ENCODE measurements at places on chromosomes 1 and 21.
A peak's percentile ranks its signal among the peaks of the same experiment; 100 is the strongest.

DNA sequence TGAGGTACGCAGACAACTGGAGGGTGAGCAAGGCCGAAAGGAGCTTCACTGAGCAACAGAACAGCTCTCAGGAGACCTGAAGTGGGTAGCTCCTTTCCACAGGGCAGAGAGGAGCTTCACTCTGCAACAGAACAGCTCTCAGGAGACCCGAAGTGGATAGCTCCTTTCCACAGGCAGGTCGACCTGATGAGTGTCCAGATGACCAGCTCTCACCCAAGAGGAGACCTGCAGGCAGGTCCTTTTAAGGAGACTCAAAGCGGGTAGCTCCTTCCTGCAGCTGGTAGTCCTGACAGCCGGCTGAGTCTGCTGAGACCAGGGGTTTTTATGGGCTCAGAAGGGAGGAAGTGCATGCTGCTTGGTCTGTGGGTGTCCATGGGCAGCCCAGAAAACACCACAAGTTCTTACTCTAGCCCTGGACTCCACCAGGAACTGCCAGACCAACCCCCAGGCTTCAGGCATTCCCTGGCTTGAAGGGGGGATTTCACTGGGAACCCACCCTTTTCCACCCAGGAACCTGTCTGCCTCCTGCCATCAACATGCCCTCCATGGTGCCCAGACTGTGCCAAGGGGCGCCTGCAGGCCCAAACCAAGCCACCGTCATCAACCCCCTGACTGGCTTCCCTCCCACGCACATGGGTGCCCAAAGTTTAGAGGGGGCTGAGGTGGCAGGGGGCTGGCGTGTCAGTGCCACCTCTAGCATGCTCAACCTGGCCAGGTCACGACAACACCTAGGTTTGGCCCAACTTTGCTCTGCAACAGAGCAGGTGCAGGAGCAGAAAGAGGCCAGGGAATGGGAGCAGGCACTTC lies 43.6 kb downstream of the ZBTB8OS start:
- DNase-seq, result no peak

GRCh38 chr1:87806379-87807094 lies 477.9 kb downstream of the LMO4 start:
- DNase-seq, result no peak

DNA sequence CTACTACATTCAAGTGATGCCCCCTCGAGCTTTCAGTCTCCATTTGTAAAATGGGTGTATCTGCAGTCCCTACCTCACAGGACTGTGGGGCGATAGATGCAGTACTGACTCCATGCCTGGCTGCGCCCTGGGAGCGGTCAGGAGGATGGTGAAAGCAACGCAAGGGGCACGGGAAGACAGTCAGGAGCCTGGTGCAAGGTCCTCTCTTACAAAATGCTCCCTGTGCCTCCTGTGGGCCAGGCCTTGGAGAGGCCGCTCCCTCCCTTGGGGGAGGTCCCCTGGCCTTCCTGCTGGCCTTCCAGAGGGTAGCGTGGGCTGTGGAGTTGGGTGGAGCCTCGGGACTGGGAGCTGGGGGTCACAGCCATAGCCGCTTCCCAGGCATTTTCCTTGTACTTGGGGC lies 21.6 kb downstream of the FAM151A start:
- no peak for DNase-seq

DNA sequence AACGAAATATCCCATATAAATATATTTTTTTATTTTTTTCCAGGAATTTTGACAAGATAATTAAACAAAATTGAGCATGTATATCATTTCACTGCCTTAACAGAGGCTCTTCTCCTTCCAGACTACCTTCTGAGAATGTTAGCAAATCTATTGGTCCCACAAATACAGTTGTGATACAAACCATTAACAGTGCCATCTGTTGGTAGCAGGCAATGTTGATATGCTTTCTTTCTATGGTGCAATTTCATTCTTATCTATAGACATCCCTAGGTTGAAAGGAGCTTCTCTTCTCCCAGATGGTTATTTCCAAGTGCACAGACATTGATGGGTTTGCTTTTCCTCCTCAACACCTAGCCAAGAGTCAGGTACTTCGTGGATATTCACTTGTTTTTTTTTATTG lies 303.6 kb downstream of the USH2A start:
- DNase-seq, result no peak

DNA sequence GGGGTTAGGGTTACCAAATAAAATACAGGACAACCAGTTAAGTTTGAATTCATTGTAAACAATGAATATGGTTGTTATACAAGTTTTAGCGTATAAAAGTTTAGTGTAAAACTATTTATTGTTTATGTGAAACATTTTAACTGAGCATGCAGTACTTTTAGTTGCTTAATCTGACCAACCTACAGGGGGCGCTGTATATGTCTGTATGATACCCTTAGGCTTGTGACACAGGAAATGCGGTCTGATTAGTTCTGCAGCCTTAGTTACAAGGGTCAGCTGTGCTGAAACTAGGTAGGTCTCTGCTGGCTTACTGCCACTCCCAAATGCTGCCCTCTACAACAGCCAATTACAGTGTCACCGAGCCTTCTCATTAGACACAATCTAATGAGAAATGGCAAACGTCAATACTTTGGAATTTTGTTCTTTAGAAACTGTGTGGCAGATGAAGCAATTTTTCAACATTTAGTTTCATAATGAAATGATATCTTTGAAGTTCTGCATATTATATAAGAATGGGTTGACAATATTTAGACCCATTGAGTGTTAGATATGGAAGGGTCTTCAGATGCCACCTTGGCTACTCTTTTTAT lies 56.2 kb downstream of the NTNG1 start:
- no peak for DNase-seq

DNA sequence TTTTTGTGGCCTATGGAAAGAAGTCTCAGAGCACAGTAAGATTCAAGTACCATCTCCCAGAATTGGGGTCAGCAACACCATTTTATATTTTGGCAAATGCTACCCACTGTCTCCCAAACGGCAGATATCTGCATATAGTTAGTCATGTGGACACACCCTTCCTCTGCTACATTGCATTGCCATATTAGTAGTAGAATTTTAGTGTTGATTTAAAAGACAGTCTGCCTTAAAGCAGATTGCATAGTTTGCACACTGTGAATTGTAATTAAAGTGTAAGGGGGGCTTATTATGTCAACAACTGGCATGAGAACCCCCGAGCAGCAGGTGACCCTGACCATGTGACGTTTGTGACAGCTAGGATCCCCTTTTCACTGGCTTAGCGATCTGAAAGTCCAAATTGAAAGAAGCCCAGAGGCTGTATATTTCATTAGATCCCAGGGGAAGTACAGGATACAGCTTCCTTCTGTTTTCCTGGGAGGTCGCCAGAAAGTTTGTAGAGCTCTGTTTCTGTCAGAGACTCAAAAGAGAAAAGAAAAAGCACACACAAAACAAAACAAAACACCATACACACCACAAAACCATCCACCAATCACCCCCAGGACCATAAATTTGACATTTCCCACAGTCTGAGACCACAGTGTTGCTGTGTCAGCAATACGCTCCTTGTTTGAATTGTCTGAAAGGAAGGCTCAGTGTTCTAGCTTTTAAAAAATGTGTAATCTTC lies 172.4 kb downstream of the NFIA start:
- DNase-seq, result no peak

GRCh38 chr1:207670192-207670591 lies 25.3 kb downstream of the CR1L start:
- no peak for DNase-seq

DNA sequence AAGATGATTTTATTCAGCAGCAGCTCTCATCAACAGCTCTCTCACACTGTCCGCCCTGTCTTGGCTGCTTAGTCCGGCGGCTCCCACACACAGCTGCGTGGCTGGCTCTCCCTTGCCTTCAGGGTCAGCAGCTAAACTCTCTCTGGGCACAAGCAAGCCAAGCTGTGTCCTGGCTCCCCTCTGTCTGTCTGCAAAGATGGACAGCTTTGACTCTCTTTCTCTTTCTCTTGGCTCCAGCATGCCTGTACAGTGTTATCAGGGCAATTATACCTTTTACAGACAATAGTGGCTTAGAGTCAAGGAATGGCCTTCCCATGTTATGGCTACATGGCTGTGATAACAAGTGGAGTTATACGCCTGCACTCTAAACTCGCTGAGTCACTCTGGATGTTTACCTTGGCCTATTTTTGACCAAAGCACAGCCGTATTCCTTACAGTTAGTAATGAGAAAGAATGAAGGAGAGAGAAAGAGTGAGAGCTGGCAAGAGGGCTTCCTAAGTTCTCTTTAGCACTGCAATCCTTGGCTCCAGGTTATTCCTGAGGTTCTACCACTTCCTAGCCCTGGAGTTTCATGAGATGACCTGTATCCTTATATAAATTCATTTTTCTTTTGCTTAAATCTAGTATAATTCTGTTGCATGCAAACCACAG lies 59.9 kb upstream of the ZSWIM5 start:
- no peak for DNase-seq

DNA sequence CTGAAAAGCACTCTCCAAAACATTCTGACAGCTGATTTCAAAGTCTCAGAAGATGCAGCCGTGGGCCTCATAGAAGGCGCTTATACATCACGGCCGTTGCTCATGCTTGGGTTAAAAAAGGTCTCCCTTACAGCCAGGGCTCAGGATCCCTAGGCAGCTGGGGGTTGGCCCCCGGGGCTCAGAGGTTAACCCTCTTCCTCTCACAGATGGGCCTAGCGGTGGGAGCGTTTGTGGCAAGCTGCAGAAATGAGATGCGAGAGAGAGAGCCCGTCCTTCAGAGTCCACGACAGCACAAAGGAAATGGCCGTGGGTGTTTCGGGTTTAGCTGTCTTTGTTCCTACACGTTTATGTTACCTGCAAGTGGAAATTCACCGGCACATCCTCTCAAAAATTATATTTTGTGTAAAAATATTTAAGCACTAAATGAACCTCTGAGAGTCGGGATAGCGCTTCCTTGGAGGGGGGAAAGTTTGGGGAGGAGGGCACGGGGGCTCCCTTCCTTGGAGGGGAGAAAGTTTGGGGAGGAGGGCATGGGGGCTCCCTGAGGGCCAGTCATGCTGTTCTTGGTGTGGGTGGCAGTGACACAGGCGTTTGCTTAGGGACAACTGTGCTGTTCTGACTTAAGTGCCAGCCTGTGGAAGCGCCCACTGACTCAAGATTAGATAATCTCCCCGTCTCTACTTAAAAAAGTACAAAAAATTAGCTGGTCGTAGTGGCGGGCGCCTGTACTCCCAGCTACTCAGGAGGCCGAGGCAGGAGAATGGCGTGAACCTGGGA lies 20.5 kb upstream of the PRDM15 start:
- DNase-seq, result no peak

- no peak for DNase-seq
Measured at GRCh38 chr1:61047061-61047460, 35.3 kb upstream of the NFIA start.

DNA sequence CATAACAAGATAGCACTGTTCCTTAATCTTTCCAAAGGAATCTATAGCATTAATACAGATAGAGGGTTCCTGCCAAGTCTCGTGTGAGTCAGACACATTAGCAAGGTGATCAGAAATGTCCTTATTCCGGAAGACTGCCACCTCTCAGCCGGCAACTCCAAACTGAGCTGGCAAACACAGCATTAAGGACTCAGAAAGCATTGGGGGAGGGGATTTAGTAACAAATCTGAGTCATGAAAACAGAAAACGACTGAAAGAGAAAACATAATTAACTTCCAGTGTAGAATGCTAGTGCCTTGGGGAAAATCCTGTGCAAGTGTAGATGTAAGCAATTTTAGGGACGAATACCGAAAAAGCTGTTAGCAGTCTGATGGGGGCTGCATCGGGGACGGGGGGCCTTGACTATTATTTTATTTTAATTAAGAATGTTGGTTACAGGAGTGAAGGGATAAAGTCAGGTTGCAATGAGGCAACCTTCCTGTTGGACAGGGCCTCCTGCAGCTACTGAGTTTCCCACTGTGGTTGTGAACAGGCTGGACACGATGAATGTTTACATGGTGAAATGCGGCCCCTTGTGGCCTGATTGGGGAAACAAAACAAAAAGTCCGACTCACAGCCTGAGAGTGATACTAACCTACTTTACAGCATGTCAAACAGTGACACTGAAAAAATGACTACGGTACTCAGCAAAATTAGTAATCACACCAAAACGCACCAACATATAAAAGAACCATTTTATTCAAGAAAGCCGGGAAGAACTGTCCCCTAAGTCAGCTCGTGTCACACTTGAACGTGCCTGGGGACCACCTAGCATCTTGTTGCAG lies 20.7 kb downstream of the MIS18A start:
- no peak for DNase-seq

DNA sequence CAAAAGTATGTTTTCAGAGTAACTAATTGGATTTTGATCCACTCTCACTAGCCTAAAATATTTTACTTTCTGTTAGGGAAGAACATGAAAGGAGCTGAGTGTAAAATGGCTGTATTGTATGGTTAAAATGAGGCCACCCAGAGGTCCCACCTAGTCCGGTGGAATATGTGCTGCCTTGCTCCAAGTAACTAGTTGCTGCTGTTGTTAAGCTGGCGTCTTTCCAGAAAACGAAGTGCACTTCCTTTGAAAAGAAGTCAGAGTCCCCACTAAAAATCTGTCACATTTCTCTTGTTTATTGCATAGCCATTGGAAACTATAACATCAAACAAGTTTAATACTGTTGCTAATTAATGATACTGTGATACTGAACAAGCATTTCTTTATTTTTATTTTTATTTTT lies 3.2 kb downstream of the SLC25A33 start:
- DNase-seq, result no peak

DNA sequence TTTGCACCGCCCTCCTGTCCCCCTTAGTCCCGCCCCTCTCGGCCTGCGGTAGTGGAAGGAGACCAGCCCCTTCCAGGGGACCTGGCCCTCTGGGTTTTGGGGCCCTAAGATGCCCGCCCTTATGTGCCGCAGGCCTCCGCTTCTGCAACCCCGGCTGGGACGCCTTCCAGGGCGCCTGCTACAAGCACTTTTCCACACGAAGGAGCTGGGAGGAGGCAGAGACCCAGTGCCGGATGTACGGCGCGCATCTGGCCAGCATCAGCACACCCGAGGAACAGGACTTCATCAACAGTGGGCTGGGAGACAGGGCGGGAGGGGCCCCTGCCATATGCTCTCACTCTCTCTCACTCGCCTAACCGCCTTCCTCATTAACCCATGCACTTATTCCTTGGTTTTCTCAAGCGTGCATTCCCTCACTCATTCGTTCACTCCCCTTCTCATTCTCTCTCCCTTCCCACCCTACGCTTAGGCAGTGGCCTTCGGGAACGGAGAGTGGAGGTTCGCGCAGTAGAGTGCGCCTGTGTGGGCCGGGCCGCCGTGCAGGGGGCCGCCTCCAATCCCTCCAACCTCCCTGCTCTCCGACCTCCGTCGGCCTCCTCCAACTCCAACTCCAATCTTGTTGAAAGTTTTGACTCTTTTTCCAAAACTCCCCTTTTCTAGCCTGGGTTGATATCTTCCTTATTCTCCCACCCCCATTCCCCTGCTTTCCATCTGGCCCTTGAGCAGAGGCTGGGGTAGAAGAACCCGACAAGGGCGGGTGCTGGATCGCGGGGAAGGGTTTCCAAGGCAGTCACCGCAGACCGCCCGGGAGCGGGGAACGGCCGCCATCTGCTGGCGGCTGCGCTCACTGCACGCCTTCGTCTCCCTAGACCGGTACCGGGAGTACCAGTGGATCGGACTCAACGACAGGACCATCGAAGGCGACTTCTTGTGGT lies 15.2 kb downstream of the BCAN start:
- peak; percentile 68 for DNase-seq

DNA sequence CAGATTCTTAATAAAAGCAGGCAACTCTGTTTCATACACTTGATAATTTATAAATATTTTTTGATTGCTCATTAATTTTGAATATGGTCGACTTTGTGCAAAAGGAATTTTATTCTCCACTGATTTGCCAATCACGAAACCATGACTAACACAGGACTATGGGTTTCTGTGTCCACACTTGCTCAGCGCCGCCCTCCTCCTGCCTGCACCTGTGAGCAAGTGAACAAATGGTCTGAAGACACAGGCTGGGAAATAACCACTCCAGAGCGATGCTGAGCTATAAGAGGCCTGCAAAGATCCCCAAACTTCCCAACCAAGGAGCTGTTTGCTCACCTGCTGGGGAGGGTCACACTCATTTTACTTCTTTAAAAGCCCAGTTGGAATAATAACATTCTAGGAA lies 19.6 kb downstream of the ABCB10 start:
- DNase-seq, result no peak
